ENCODE measurements at places on chromosomes 7 and 10.

DNA sequence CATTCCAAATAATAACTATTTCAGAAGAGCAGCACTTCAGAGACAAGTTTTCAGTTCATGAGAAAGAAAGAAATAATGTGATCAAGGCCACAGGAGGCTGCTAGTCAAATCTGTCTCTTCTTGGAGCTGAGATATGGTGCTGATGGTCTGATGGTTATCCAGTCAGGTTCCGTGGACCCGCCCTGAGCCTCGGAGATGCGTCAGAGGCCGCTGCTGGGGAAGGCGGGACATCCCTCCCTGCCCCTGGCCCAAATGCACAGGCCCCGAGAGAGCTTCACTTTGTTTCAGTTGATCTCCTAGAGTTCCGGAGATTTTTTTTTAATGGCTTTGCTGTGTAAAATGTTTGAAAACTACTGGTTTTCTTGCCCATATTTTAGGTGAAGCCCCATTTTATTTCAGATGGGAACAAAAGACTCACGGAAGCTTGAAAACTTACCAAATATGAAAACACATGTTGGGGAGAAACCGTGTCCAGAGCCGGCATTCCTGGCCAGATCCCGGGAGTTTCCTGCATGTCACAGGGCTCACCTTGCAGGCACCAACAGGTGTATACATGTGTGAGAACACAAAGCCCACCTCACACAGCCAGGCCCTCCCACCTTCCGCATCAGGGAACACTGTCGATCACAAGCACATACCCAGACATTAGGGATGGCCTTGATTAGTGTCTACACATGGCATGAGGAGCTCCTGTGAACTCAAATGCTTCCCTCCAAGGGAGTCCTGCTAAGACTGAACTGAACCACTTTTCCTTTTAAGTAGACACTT is 499.0 kb downstream of the TCERG1L start:
- DNase-seq, result no peak

- no peak for DNase-seq
Observed at GRCh38 chr7:30260246-30260768, 24.1 kb upstream of the ZNRF2 start.

- DNase-seq, result no peak
Observed at GRCh38 chr10:77493851-77494261, 143.8 kb downstream of the KCNMA1 start.

DNA sequence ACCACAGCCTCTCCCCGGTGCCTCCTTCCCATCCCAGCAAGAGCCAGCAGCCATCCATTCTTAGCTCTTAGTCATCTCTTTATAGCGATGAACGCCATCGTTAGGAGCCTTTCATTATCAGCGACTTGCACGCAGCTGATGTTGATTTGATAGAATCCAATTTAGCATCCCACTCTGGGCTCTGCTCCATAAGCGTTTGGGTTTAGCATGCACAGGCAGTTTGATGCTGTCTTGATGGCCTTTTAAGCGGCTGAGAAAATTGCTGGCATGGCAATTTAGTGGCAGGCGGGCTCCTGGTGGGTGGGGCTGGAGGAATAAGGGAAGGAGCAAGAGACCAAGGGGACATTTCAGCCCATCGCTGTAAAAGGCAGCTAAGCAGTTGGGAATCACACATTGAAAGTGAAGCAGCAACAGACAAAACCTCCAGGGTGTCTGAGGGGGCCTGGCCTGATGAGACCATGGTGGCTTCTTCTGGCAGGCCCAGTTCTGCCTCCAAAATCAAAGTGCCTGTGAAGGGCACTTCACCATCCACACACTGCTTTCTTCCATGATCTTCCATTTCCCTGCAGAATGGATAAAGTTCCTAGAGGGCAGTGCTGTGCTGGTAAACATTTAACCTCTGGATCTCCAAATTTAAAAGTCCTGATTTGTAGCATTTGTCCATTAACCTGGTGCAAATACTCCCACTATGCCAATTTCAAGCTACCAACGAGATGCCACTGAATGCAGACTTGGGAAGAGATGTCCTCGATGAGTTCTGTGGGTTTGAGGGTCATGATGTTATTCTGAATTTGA is 107.8 kb upstream of the PLXNA4 start:
- DNase-seq, result no peak

DNA sequence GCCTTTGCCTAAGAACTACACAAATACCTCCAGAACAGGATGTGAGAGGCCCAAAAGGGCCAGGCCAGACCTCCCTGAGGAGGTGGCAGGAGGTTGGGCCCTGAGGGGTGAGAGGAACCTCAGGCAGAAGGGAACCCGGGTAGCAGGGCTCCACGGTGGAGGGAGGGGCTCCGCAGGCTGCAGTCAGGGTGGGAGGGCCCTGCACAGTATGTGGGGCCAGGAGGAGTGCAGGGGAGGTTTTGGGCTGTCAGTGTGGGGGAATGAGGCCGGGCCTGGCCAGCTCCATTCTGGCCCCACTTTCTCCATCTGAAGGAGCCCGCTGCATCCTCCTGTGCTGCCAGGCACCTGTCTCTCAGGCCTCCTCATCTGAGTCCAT is 25.9 kb downstream of the DNAJB12 start:
- DNase-seq, result no peak

DNA sequence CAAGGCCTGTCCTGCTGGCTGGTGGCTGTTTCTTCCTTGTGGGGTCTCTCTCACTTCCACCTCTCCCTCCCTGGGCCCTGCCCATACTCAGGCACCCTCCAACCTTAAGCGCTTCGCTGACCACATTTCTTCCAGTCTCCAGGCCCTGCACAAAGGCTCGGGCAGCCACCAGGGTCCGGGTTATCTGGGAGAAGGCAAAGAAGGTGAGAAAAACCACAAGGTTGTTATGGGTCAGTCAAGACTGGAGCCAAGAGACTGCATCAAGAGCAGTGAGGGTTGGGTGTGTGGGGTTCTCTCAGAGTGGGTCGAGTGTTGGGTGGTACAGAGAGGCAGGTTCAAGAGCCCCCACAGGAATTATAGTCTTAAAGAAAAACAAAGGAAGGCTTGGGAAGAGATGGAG is 2.6 kb downstream of the GPC2 start:
- DNase-seq, result no peak

DNA sequence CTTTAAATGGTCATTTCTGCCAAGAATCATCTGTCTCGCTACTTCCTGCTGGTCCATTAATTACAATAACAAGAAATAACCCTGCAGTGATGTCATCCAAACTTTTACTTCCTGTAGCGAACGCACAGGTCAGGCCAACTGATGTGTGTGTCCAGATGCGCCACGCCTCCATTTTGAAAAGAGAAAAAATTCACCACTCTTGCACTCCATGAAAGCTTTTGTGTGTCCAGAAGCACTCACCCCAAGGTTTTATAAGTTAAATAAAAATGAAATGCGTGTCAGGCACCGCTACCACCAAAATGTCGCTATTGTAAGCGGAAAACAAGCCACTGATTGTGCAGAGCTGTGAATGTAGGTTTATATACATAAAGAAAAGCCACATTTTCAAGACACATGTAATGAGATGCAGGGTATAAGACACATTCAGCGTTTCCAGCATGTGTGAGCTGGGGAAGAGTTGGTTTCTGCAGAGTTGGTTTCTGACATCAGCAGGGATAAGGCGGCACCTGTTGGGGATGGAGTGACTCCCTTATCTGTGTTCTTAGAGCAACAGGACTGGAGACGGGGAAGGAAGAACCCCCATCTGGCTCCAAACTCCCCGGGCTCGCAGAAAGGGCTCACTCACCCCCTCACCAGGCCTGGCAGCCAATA is 83.3 kb downstream of the CTBP2 start:
- DNase-seq, result no peak

DNA sequence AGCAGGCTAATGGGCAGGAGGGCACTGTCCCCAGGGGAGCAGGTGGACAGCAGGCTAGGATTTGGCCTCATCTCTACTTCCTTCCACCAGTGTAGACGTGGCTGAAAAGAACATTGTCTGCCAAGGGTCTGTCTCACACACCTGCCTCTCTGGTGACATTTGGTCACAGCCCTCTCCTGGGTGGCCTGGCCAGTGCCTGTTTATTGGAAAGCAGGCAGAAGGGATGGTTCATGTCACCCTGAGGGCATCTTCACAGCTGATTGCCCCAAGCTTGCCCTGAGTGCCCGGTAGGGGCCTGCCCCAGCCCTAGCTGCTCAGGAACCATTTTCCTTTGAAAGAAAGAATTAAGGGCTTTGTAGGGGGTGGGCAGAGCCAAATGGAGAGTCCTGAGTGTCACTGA is 138.7 kb downstream of the C10orf105 start:
- no peak for DNase-seq

DNA sequence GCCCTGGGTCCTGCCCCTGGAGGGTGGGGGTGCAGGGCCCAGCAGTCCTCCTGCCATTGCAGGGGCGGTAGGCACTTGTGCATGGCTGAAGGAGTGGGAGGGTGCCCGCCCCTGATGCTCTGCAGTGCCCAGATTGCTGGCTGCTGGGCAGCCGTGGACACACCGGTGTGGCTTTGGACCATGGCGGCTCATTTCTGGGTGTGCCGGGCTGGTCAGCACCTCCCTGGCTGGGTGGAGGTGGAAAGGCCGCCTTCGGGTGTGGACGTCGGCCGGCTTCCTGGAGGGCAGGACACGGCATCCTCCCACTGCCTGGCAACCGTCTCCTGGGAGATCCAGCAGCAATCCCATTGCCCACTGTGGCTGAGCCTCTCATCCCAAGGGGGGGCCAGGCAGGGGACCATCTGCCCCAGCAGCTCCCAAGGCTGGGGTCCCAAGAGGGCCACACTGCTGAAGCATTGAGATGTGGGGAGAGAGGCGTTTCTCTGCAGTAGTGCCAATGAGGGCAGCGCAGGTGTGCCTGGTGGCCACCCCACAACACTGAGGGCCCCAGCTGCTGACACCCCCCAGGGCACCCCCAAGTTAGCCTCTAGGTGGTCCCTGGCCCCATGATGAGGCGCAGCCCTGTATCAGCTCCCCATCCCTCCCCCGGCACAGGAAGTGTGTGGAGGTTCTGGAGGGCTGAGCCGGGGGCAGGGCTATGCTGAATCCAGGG is 12.9 kb downstream of the TTYH3 start:
- DNase-seq, result no peak

GRCh38 chr7:84970670-84971069 is 216.2 kb downstream of the SEMA3D start:
- DNase-seq, result no peak

DNA sequence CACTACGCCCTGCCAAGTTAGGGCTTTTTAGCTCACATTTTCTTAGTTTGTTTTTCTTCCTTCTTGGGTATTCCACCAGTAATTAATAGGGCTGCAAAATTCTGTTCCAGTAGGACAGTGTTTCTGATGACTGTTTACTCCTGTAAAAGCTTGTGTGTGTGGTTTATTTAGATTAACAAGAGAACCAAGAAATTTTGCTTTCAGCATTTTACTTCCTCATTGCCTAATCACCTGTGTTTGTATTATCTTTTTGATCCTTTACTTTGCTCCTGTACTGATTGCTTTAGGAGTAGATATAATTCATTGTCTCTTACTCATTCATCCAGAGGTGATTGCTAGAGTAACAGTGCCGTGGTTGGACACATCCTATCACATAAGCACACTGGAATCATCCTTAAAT is 27.7 kb downstream of the TDRD1 start:
- peak; percentile 99 for DNase-seq

- DNase-seq, result no peak
Observed at GRCh38 chr10:110613341-110613995, 30.7 kb upstream of the RBM20 start.

- DNase-seq, result no peak
Observed at GRCh38 chr7:155198901-155199845, 98.5 kb upstream of the INSIG1 start.

- no peak for DNase-seq
Observed at GRCh38 chr7:114766041-114766356, 155.9 kb upstream of the MDFIC start.

DNA sequence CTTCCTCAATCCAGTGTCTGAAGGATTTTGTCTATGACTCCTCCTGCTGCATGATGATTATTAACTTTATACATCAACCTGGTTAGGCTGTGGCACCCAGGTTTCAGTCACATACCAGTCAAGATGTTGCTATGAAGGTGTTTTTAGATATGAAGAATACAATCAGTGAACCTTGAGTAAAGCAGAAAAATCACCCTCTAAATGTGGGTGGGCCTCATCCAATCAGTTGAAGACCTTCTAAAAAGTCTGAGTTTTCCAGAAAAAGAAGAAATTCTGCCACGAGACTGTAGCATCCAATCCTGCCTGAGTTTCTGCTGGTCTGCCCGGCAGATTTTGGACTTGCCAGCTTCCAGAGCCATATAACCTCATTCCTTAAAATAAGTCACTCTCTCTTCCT is 126.1 kb upstream of the FRMD4A start:
- no peak for DNase-seq

GRCh38 chr7:37150180-37150579 is 298.5 kb downstream of the ELMO1 start:
- DNase-seq, result no peak

GRCh38 chr10:19578571-19578970 is 237.7 kb upstream of the PLXDC2 start:
- DNase-seq, result no peak

DNA sequence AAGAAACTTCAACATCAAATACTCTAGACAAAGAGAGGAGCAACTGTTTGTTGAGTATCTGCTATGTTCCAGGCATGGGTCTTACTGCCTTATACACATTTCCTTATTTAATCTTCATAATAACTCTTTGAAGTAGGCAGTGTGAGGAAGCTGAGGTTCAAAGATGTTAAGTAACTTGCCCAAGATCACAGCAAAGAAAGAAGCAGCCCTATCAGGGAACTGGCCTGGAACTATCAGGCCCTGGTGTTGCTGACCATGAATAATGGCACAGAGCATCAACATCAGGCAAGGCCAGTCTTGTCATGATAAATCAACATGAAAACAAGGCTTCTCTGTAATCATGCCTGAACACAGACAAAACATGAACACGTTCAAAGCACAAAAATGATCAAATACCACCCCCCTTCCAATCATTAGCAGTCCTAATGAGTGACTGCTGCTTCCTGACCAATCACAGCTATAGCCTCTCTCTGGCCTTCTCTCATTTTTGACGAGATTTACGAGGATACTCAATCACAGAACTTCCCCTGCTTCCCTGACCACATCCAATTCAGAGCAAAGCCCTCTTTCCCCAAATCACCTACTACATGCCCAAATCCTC is 2.3 kb downstream of the GSDME start:
- DNase-seq, result no peak

- no peak for DNase-seq
Observed at GRCh38 chr10:114545071-114545470, 113.0 kb downstream of the ABLIM1 start.

- no peak for DNase-seq
Observed at GRCh38 chr7:95520136-95520535, 34.4 kb downstream of the ASB4 start.

- no peak for DNase-seq
Observed at GRCh38 chr10:53233749-53234148, 461.2 kb upstream of the MBL2 start.

- no peak for DNase-seq
Observed at GRCh38 chr7:105210721-105211205, 178.0 kb downstream of the SRPK2 start.

- no peak for DNase-seq
Observed at GRCh38 chr10:17229717-17229966, 1.6 kb downstream of the VIM start.

DNA sequence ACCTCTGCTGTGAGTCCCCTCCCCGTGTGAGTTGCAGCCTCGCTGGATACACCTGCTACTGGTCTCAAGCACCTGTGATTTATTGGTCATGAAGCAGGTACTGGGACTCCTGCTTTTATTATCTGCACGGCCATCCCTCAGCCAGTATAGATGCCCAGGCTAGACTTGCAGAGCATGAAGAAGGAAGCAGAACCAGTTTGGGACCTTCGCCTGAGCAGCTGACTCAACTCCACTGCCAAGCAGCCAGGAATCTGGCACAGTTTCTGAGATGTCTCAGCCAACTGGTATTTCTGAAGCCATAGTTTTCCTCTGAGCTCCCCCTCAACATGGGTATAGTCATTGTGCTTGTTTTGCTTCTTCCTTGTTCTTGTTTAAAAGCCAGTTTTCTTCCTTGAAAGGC is 28.0 kb upstream of the SLC39A12 start:
- DNase-seq, result peak; percentile 48
